ENCODE measurements at places on chromosomes 7 and 10.
A peak's percentile ranks its signal among the peaks of the same experiment; 100 is the strongest.

DNA sequence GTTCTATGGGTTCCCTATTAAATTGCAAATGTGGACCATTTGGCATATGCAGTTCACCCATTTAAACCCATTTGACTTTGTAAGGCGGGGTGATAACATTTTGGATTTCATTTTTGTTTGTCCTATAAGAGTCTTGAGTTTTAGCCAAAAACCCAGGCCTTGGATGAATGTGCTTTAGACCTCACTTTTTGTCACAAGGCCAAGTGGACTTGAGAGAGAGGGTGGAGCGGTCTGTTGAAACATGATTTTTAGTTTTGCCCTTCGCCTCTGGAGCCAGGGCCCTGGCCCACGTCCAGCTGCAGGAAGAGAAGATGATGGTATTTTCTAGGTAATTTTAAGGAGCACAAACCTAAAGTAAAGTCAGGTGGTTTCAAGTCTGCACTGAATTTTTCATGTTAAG lies 260.1 kb downstream of the SLC25A13 start:
- no peak for DNase-seq

- DNase-seq = no peak
These were observed 83.8 kb downstream of the PDGFA start for GRCh38 chr7:435630-436366.

DNA sequence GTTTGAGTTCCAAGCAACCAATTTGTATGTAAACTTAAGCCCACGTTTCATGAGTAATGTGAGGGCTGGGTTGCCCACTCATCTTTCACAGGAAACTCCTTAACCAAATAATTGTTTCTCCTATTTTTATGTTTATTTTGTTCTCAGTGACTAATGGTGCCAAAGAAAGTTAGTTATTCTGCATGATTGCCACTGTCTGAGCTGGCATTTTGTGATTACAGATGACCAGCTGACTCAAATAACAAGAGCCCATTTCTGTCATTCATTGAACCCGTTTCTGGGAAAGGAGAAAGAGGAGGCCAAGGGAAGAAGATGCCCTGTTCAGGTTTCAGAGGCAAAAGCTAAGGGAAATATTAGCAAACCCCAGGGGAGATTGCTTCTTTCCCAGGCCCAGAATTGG lies 186.9 kb upstream of the MYO3A start:
- DNase-seq = no peak

GRCh38 chr7:1693419-1693990 lies 23.4 kb downstream of the ELFN1 start:
- no peak for DNase-seq

- DNase-seq = no peak
These were observed 326.5 kb downstream of the THSD7A start for GRCh38 chr7:11505471-11505985.

DNA sequence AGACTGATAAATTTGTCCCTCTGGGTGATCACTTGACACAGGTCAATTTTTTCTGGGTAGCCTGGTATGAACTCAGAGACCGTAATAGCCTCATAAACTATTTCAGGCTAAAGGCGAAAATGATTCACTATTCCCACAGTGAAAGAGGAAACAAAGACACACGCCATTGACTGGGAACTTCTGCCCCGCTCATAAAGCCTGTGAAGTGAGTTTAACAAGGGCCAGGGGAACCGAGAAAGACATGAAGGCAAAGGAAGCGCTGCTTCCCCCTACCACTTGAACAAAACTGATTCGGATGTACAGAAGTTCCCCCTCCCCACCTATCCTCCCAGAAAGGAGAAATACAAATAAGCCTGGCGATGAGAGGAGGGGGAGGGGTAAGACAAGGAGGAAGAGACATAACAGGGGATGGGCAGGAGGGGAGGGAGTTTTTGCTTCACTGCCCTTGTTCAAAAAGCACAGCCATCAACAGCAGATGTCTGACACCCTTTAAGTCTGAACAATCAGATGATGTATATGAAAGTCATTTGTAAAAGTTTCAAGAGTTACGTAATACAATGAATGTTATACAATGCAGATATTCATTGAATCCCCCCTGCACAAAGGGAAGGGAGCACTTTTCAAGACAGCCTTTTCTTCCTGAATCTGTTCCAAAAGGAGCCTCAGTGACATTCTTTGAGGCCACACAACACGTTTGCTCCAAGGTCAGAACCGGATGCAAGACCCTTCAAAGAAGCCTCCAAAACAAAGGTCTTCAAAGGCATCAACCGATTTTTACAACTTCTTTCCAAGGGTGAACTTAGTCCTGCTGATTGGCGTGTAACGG lies 734 bp downstream of the ABCB4 start:
- no peak for DNase-seq

DNA sequence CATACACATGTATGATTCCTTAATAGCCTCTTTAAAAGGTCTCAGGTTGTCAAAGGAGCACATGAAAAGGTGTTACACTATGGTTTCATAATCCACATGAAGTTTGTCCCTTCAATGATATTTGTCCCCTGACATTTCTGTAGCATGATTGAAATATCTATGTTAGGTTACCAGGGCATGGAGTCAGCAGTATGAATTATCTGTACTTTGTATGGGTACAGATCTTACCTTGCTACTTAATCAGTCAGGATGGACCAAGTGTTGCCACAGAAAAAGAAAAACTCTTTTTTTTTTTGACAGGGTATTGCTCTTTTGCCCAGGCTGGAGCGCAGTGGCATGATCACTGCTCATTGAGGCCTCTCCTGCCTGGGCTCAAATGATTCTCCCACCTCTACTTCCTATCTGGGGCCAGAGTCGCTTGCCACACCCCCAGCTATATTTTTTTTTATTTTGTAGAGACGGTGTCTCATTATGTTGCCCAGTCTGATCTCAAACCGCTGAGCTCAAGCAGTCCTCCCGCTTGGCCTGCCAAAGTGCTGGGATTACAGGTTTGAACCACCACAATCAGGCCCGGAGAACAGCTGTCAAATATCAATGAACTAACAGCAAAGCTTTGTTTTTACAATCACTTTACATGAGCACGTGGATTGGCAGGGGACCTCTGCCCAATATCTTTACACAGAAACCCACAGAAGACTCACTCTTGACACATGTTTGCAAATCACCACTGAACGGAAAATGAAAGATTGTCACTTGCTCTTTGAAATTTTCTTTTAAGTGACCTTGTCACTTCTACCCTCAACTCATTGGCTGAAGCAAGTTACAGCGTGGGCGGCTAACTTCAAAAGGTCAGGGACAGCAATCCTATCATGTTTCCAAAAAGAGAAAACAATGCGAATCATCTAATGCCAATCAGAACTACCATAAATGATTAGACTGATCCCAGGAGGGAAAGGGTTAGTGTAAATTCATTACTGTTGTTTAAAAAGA lies 140.2 kb downstream of the PRKG1 start:
- DNase-seq = no peak

DNA sequence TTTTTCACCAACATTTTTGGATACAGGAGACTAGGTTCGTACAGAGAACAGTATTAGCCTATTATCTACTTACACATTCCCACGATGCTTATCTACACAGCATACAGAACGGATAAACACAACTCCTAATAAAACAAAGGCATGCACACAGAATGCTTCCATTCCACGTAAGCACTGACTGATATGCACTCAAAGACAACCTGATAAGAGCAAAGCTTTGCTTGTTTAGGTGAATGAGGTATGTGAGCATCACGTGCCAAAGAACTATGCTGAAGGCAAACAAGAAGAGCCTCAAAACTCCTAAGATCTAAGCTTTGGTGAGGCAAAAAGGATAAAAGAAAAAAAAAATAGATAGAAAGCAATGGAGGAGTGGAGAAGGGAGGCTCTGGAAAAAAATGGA lies 413.5 kb upstream of the LRRN3 start:
- no peak for DNase-seq

- no peak for DNase-seq
These were observed 63.6 kb downstream of the TCERG1L start for GRCh38 chr10:131247873-131248272.

GRCh38 chr10:68816796-68817412 lies 10.4 kb upstream of the STOX1 start:
- DNase-seq = no peak

DNA sequence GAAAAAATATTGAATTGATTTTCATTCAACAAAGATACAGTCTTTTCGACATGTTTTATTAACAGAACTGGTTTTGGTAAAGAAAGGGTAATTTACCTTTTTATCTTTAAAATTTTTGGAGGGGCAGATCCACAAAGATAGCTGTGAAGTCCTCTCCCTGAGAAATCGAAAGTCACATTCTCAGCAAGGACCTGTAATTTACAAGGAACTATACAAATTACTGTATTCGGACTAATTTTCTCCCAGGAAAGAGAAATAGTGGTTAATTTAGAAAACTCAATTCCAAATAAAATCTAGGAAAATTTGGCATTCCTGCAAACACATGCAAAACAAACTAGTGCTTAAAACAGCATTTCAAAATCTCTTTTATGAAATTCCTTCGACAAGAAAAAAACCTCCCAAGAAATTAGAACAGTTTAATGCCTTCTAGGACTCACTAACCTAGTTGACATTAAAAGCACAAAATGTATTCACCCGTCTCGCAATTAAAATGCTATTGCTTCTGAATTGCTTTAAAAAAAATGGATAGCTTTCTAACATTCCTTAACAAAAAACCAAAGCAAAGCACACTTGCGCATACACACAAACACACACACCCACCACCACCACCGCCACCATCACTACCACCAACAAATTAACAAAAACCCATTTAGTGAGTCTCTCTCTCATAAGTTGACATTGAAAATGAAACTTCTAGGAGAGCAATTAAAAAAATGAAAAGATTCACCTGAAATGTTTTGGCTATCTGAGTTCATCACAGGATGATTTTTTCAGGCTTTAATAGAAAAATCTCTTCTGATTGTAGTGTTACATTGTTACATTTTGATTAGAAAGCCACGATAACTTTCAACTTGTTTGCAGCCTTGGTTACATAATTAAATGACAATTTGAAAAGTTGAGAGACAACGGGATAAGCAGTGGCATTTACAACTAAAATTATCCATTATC lies 4.0 kb upstream of the NKX2-3 start:
- peak; percentile 46 for DNase-seq

DNA sequence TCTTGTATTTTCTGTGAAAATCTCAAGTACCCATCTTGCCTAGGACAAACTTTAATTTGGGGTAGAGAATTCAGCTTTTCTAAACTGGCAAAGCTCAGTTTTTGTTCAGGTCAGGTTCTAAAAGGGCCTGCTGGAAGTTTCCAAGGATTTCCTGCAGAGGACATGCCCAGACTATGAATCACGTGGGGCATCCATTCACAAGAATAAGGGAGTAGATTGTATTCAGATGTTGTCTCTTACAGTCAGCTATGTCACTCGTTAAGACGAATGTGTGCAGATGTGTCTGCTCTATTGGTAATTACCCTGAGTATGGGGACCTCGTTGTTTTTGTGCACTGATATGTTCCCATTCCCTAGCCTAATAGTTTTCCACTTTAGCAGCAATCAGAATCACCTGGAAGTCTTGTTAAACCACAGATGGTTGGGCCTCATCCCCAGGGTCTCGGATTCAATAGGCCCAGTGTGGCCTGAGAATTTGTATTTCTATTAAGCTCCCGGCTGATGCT lies 81.0 kb upstream of the ITPRID1 start:
- DNase-seq = no peak

DNA sequence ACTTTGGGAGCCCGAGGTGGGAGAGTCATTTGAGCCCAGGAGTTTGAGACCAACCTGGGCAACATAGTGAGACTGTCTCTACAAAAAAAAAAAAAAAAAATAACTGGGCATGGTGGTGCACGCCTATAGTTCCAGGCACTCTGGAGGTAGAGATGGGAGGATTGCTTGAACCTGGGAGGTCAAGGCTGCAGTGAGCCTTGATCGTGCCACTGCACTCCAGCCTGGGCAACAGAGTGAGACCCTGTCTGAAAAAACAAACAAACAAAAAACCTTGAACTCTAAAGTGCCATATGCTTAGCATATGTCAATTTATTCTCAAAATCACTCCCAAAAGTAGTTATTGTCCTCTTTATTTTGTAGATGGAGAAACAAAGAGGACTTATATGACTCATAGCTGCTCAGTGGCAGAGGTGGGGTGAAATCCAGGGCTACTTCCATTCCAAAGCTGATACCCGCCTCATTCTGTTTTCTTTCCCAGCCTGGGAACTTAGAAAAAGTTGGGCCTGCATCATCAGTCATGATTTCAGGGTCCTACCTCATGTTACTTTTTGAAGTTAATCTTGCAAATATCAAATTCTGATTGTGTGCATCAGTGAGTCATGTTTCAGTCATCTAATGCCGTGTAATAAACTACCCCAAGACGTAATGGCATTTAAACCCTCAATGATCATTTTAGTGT lies 13.3 kb downstream of the DHTKD1 start:
- no peak for DNase-seq

DNA sequence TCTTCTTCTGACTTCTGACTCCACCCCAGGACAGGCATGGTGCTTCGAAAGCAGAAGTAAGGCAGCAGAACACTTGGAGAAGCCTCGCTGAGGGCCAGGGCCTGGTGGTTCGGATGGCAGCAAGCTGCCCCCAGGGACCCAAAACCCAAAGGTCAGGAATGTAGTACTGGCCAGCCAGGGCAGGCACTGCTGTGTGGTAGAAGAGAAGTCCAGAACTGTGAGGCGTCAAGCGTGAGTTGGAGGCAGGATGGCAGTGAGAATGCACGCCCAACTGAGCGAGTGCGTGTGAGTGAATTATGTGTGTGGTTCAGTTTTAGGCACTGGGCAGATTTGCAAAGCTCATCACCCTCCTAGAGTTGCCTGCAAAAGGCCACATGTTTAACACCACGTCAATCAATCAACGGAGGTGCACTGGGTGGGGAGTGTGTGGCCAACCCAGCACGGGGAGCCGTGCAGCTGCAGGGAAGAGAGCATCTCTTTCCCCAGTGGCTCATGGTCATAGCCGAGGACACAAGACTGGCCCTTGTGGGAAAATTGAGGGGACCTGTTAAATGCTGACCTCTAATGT lies 144.3 kb downstream of the KCNMA1 start:
- DNase-seq = no peak
